ENCODE measurements at places on chromosomes 3 and 15.
A peak's percentile ranks its signal among the peaks of the same experiment; 100 is the strongest.

- no peak for DNase-seq
Measured at GRCh38 chr3:11898611-11899325, 52.1 kb upstream of the TAMM41 start.

DNA sequence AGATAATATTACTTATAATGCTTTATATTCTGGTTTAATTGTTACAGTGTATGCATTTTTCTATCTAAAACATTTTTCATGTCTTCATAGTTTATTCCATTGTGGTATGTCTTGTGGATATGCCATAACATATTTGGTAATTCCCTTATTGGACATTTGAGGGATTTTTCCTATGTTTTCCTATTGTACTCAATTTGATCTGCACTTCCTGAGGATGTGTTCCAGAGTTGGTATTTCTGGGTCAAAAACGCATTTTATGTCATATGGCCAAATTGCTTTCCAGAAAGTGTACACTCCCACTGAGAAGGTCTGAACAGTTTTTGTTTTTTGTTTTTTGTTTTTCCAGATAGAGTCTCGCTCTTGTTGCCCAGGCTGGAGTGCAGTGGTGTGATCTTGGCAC lies 6.8 kb downstream of the ARL8B start:
- no peak for DNase-seq

- no peak for DNase-seq
Measured at GRCh38 chr15:26580943-26581342, 191.9 kb downstream of the GABRB3 start.

DNA sequence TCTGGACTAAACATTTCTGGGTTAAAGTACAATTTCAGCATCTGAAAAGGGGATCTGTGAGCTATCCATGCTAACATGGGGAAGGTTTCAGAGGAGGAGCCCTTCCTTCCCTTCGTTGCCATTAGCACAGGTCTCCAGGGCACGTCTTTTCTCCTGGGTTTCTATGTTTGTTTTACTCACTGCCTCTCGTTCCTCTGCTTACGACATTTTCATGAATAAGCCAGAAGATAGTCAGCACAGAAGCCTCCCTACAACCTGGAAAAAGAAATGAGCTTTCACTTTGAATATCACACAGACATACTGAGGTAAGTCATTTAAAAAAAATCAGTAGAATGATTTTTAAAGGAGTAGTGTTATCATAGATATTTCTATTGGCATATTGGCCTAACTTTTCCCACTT lies 117.2 kb upstream of the KCNMB2 start:
- no peak for DNase-seq

GRCh38 chr3:123788710-123789109 lies 95.4 kb downstream of the MYLK start:
- no peak for DNase-seq

DNA sequence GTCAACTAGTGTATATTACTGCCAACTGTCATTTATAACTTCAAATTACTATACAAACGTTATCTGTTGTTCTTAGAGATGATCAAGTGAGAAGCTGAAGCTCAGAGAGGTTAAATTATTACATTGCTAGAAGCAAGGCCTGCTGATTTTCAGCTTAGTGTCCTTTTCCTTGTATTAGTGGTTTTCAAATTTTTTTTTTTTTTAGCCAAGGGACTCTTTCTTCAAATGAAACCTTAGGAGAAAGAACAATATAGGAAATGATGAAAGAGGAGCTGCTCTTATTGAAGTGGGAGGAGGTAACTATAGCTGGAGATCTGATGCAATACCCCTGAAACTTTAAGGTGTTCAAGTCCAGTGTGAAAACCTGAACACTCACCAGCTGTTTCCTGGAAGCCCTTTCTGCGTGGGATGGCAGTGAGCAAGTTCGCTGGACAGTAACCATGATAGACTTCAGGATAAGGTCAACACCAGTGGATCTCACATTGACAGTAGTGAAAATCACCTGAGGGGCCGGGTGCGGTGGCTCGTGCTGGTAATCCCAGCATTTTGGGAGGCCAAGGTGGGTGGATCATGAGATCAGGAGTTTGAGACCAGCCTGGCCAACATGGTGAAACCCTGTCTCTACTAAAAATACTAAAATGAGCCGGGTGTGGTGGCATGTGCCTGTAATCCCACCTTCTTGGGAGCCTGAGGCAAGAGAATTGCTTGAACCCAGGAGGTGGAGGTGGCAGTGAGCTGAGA lies 376.2 kb downstream of the EDEM1 start:
- no peak for DNase-seq

- DNase-seq = peak; percentile 52
Measured at GRCh38 chr3:71064956-71065763, 518.4 kb downstream of the FOXP1 start.

GRCh38 chr3:117404141-117404540 lies 694.6 kb downstream of the TUSC7 start:
- no peak for DNase-seq

- no peak for DNase-seq
Measured at GRCh38 chr15:39388118-39388517, 192.8 kb upstream of the THBS1 start.

DNA sequence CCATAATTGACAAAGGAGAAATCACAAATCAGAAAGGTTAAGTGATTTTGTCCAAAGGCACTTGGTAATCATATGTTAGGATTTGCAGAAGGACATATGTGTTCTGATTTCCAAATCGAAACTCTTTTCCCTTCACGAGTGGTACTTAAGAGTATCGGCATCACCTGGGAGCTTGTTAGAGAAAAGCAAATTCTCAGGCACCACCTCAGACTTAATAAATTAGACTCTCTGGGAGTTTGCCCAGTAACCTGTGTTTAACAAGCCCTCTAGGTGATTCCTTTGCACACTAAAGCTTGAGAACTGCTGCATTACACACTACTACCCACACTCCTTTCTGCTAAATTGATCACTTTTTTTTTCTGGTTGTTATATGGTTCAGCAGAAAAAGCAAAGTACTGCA lies 116.2 kb downstream of the SERPINI1 start:
- no peak for DNase-seq

- no peak for DNase-seq
Measured at GRCh38 chr3:67635257-67635656, 19.2 kb downstream of the SUCLG2 start.

- DNase-seq = no peak
Measured at GRCh38 chr3:65044401-65044800, 356.6 kb upstream of the ADAMTS9 start.

GRCh38 chr3:56133423-56133822 lies 334.8 kb downstream of the ERC2 start:
- DNase-seq = no peak

- DNase-seq = no peak
Measured at GRCh38 chr3:115336836-115337235, 189.7 kb upstream of the ZBTB20 start.

- no peak for DNase-seq
Measured at GRCh38 chr3:55077726-55078125, 149.9 kb upstream of the LRTM1 start.

DNA sequence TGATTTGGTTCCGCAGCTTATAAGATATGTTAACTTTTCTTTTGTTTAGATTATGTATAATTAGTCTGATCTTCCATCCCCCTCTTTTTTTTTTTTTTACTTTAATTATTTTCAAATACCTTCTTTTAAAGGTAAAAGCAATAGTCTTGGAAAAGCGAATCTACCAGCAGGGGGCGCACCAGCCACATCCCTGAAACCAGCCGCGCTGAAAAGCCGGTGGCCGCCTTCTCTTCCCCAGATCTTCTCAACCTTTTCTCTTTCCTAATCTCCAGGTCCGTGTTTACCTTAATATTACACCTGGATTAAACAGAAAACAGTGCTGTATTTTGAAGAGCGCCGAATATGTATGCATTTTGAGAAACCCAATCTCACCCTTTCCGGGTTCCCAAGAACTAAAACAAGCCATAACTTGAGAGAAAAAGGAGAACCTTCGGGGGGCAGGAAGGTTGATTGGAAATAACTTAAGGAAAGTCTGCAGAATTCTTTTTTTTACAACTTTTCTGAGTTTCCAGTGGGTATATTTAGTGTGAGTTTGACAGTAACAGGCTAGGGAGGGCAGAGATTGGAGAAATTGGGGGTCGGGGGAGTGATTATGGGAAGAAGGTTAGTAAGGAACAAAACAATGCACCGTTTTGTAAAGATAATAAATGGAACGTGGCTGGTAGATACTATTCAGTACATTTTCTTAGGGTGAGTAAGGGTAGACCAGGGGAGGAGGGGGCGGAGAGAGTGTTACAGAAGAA lies 2.0 kb upstream of the SOX2 start:
- peak; percentile 43 for DNase-seq

- DNase-seq = no peak
Measured at GRCh38 chr15:68829068-68829467, 8.4 kb upstream of the ANP32A start.

DNA sequence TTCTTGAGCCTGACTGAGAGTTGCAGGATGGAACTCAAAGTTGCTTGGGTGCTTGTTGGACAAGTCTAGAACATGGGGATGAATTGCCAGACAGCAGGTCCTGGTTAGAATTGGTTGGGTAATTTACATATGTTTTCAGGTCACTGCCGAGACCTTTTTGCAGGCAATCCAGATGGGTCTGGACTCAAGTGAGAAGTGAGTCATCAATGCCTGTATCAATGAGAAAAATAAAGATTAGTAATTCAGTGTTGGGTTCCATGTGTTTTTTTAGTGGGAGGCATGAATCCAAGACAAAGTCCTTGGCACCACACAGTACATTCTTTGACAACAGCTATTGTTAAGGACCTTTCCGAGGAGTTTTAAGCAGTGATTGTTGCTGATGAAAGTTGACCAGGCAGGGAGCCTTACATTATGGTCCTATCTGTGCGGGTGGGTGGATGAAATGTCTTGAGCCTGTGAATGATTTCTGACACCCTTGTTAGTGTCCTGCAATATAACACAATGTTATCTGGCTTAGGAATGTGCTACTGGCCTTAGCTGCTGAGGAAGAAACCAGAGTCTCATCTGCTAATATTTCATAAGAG lies 77.7 kb downstream of the CRYGS start:
- DNase-seq = no peak

DNA sequence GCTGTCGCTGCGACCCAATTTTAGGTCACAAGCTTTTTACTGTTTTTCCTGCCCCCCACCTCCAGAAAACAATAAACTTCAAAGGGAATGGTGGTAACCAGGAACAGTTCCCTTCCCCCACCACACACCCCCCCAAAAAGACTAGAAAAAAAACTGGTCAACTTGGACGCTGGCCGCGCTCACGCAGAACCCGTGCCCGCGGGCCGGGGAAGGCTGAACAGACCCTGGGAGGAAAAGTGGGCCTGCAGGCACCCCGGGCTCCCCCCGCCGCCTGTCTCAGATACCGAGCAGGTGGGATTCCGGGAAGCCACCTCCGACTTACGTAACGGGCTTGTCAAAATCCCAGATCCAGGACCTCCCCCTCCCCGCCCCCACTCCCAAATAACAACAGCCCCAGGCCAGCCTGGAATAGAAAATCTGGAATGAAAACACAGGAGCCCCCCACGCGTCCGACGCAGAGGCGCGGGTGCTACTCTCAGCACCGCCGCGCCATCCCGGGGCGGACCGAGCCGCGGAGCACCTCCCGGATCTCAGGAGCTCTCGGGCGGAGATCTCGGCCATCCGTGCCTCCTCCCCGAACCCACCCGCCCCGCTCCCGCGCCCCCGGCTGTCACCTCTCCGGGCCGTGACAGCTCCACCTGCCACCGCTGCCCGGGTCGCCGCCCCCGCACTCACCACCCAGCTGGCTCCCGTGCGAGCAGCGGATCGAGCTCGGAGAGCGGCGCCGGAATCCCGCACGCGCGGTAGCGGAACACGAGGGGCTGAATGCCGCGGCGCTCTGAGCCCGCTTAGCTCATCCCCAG lies 557 bp downstream of the DENND4A start:
- peak; percentile 47 for DNase-seq

DNA sequence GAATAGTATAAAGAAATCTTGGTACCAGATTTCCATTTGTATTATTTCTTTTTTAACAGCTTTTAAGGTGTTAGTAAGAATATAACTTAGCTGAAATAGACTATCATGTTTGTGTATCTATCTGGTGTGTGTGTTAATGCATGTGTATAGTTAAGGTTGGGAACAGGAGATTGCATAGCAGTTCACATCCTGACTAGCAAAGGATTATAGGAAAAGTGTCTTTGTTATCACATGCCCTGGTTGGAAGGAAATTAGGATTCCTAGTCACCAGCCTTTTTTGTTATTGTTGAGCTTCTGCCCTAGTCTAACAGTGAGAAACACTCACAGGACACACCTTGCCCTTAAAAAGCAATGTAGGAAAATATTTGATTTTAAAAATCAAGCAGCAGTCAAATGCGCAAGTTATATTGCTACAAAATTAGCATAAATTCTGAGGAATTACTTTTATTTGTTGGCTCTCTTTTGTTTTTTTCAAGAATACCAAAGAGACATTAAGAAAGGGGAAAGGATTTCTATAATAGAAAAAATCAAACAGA lies 58.2 kb downstream of the SETD5 start:
- no peak for DNase-seq

DNA sequence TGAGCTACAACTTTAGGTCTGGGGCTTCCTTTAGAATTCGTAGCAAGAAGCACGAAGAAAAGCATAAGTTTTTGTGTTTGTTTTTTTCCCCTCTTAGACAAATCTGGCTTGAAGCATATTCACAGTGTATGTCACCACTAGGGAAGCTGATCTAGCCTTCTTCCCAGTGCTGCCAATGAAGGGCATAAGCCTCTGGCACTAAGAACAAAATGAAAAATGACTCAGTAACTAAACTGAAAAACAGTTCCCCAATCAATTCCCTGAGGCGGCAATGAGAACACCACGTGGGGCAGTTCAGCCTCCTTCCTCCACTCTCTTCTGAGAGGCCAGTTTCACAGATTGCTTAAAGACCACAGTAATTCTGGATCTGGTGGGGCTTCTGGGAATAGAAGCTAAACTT lies 338.1 kb downstream of the GAP43 start:
- DNase-seq = no peak

DNA sequence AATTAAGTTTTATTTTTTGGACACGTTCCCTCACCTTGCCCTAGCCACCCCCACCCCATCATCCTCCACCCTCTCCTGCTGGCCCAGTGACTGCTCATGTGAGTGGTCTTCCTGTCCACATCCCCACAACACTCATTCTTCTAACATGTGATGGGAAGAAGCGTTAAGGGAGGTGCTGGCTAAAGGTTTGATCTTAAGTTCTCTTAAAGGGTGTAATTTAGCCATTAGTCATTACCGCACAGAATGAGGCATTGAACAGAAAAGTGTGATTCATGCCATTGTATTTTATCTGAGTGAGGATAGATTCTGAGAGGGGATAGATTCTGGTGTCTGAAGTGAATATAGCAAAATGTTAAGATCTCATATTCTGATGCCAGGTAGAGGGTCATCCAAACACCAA lies 272.9 kb upstream of the TPM1 start:
- no peak for DNase-seq

DNA sequence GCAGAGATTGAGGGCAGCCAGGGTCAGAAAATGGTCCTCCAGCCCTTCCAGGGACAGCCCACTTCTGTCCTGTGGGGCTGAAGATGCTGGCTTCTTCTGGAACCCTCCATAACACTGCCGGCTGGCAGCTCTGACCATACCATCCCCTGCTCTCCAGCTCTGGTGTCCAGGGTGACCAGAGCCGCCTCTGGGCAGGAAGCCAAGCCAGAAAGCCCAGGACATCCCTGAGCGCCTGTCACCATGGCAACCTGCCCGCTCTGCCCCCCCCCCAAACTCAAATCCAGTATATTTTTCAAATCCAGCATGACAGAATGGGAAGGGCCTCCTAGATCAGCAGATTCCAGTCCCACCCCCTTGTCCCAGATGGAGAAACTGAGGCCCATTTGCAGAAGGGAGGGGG lies 420 bp upstream of the TMIE start:
- DNase-seq = no peak

- DNase-seq = no peak
Measured at GRCh38 chr3:156920399-156920798, 94.2 kb downstream of the LEKR1 start.

- DNase-seq = no peak
Measured at GRCh38 chr15:61035311-61035710, 193.8 kb downstream of the RORA start.
